ENCODE measurements at places on chromosomes 6 and 20.
A peak's percentile ranks its signal among the peaks of the same experiment; 100 is the strongest.

GRCh38 chr6:154783229-154783628, 50.0 kb downstream of the SCAF8 start:
- DNase-seq = no peak

DNA sequence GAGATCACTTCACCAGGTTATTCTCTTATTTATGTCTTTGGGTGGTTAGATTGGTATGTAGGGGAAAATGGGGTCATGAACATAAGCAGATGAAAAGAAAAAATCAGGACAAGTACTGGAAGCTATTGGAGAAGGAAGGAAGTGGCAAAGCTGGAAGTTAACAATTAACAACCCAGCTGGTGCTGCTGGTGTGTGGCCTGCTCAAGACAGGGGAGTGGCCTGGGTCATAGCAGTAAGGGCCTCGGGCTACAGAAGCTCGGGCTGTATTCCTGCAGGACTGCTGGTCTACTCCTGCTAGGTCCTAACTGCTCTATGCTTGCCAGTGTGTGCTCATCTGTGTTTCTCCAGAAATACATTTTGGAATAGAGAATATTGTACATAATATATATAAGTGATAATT, 19.6 kb downstream of the MYLIP start:
- no peak for DNase-seq

DNA sequence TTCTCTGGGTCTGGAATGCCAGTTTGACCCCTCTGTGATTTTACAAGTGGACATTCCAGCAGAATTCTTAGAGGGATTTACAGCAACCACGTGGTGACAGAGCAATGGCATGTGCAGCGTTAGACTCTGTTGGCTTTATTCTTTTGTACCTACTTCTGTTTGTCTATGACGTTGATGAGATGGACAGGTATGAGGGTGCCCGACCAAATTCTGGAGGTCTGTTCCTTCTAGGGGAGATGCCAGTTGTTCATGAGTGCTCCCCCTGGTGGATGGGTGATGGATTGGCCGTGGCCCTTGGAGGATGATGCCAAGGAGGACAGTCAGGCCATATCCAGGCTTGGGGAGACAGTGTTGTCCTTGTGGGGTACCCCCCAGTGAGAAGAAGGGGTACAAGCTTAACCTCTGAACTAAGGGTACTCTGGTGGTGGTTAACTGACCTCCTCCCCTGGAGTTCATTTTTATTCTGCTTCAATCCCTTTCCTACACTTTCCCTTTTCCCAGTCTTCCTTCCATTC, 198.6 kb downstream of the DTNBP1 start:
- peak; percentile 10 for DNase-seq

GRCh38 chr6:166638573-166638964, 11.5 kb upstream of the RPS6KA2 start:
- DNase-seq = no peak

GRCh38 chr6:31007694-31008093, 2.6 kb upstream of the MUC22 start:
- no peak for DNase-seq

DNA sequence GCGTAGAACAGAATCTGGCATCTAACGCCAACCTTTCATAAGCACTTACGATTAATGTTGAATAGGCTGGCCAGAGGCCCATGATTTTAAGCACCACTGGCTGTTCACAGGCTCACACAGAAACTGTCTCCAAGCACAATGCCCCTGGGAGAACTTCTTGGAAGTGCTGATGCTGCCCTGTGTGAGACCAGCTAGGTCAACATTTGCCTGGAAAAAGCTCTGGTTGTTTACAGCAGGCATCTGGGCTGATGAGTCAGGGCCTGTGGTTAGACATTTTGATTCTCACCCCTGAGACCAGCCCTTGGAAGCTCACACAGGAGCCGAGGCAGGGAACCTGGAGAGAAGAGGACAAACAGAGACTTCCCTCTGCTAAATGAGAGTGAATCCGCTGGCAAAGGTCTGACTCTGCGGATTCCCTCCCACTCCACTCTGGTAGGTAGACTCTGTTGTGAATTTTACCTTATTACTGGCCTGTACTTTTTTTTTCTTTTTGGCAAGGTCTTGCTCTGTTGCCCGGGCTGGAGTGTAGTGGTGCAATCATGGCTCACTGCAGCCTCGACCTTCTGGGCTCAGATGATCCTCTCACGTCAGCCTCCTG, 6.8 kb upstream of the SULF2 start:
- DNase-seq = no peak

GRCh38 chr6:118771253-118771652, 119.9 kb upstream of the CEP85L start:
- DNase-seq = no peak

GRCh38 chr6:122571888-122572287, 38.3 kb upstream of the PKIB start:
- DNase-seq = no peak

DNA sequence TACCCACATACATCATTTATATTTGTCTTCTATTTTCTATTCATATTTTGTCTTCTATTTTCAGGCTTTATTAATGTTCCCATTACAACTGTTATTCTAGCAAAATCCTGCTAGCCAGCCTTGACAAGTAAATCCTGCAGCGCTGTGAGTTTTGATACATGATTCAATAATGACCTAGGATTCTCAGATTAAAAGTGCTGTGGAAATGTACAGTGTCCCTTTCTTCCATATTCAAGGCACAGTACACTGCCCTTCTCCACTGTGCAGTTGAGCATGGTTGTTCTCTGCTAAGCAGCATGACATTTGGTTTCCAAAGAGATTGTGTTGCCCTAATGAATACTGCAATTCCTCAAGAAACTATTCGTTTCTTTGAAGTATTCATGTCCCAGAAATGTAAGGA, 5.8 kb upstream of the HEY2 start:
- no peak for DNase-seq

DNA sequence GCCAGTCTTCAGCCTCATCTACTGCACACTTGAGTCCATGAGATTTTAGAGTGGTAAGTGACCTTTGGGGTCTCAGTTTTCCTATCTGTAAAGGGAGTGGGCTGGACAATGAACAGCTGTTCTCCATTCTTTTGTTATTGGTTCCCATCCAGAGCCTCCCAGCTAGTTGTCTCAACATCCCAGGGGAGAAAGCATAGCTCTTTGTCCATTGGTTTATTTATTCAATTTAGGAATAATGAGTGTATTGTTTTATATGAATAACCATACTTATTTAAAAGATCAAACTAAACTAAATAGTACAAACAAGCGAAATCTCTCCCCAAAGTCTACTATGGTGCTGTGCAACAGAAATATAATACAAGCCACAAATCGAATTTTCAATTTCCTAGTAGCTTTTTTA, 13.7 kb downstream of the PIGT start:
- DNase-seq = no peak

- no peak for DNase-seq
Measured at GRCh38 chr6:141726248-141726647, 406.5 kb upstream of the GJE1 start.

- DNase-seq = no peak
Measured at GRCh38 chr6:77455271-77455670, 8.0 kb downstream of the HTR1B start.

DNA sequence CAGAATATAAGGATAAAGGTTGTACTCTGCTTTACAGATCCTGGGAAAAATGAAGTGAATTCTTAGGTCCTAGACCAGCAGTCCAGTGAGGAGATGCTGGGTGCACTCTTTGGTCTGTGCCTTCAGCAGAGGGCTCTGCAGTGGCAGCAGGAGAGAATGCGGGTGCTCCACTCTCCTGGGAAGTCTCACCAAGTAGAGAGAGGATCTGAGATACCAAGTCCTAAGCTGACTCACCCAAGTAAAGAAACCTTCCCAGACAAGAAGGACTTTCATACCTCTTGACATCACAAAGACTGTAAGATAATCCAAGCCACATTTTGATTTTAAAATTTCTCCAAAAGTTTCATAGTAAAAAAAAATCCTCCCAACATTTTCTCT, 116.9 kb upstream of the EMILIN3 start:
- DNase-seq = no peak

DNA sequence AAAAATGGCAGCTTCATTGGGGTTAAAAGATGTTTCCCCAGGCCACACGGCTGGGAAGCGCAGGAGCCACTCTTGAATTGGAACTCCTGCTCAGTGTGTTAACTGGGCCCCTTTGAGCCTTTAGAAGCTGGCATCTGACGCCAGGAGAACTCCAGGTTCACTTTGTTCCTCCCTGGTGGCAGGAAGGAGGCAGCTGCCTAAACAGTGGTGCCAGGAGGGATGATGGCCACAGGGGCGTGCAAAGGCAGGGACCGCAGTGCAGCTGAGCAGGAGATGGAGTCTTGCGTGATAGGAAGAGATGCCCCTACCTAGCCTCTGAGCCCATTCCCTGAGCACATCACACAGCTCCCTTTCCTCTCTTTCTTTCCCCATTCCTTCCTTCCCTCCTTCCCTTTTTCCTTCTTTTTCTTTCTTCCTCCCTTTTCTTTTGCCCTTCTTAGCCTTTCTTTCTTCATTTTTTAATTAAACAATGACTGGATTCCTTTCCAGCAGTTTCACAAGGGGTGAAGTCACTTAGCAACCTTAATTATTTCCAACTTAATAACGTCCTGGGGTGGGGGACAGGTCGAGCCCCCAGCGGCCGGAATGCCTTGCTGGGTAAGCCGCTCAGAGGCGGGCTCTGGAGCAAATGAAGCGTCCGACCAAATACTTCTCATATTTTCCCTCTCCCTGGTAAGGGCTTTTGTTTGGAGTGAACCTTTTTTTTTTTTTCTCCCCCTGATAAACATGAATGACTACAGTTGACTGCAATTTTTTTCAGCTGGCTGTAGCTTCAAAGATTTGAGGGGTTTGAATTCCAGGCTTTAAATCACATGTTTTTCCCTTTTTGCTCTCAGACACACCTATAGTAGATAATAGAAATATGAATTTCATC, 20.8 kb upstream of the BMP7 start:
- no peak for DNase-seq

DNA sequence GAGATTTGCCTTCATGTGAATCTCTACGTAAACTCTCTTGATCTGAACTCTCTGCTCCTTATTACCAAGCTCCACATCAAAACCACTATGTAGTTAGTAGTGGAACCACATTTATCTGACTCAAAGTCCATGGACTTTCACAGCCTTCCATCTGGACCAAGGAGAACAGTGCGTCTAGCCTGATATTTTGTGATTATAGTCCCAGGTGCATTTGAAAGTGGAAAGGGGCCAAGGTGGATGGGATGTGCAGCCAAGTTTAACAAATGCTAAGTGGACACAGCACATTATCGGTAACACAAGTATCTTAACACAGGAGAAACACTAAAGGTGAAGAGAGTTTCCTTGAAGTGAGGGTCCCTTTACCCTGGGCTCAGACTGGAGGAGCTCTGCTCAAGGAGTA, 281.2 kb upstream of the SGK1 start:
- no peak for DNase-seq

DNA sequence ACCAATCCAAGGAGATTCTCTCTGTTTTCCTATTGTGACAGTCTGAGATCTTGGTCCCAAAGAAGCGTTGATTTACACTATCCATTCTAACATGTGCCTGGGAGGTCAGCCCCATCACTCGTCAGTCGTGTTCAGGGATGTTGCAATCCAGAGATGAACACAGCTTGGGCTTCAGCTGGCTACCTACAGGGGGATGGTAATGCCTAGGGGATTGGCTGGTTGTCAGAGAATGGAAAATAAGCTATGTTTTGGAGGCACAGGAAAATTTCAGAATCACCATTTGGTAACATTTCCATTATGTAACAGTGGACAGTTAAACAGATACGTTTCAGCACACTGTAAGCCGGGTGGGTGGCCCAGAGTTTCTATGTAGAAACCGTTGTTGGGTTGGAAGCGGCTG, 147.1 kb upstream of the RALGAPA2 start:
- no peak for DNase-seq

DNA sequence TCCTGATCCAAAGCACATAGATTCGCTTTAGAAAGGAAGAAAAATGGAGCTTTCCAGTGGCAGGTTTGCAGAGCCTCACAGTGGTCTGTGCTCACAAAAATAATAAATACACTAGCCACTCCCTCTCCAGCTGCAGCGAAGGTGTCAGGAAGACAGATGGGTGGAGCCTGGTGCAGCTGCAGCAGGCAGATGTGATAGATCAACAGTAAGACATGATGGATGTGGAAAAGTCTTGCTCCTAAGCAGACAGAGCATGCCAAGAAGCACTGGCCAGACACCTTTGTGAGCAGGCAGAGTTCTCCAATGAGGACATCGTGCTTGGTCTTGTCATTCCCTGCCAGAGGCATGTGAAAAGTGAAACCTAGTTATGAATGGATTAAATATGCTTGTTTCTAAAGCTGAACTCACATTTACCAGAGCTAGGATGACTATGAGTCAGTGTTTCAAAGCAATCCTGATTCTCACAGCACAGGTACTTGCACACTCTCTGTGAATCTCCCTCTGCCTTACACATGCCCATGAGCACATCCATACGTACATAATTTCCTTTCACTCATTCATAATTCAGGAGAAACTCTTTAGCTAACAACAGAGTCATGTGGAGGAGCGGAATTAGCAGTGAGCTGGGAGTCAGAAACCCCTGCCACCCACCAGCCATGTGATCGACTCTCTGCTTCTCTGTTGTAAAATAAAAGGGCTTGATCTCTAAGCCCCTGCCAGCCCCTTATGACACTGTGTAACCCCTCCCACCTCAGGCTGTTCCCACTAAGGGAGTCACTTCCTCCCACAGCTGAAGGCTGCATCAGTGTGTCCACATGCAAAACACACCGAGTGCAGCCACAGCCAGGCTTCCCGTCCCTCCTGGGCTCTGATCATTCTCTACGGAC, 111.2 kb downstream of the SCML4 start:
- DNase-seq = no peak

DNA sequence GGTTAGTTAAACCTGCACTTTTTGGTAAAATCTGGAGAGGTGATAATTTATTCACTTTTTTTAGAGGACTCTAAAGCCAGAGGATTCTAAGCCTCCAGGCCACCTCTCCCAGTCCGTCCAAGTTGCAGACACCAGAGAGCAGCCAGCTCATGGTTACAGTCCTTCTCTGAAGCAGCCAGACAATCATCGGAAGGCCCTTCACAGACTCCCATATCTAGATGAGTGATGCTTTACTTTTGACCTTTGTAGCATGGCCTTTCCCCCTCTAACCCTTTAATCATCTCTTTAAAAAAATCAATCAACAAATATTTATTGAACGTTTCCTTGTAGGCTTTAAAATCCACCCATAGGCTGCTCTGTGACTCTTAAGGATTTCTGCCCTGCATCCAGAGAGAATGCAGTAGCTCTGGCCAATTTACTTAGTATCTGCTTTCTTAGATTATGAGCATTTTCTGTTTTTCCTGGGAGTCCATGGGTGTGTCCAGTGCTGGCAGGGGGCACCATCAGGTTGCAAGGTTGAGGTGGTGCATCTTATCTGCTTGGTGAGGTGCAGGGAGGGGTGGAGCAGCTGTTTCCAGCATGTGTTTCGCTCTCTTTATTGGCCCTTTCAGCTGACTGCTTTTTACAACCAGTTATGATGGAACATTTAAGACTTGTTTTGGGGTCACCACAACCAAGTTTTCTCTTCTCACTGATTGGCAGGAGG, 58.6 kb downstream of the JARID2 start:
- no peak for DNase-seq

- DNase-seq = no peak
Measured at GRCh38 chr6:158356586-158357546, 44.6 kb downstream of the TULP4 start.

GRCh38 chr20:4046311-4046924, 31.1 kb upstream of the RNF24 start:
- DNase-seq = no peak
